B cell (primary cell): ENCODE measurements at places on chromosomes 11 and 22.

- H3K27me3 ChIP-seq: no peaks in the 10 kb centered on the region
- H3K4me3 ChIP-seq: no peak overlapping the region
Observed at GRCh38 chr11:22177186-22177585, 15.7 kb upstream of the ANO5 start.

DNA sequence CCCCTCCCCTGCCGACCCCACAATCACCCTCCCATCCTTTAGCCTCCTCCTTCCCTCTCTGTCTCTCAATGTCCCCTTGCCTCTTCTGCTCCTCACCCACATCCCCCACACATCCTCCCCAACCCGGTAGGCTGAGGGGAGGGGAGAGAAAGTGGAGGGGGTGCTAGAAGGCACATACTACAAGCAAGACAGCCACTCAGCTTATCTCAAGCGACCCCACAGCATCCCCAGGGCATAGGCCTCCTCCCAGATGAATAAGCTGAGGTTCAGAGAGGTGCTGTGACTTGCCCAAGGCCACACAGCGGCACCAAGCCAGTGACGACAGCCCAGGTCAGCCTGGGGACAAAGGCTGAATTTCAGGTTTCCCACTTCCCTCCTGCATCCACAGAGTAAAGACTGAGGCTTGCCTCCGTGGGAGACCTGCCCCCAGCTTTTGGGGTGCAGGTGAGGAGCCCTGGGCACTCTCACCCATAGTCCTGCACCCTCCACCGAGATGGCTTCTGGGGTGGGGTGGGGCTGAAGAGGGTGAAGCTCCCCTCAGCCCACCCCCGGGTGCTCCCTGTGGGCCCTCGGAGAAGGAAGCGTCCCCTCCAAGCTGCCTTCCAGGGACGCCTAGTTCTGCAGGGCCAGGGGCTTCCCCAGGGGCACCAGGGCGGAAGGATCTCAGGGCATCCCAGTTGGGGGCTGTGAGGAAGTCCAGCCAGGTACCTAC is 511 bp downstream of the RAC2 start:
- peak overlapping the region; percentile 86 for H3K27ac ChIP-seq
- no peak for DNase-seq
- peaks cover 75% of the 10 kb centered on the region for H3K4me1 ChIP-seq

GRCh38 chr11:117816846-117817367 is 7.6 kb downstream of the FXYD2 start:
- peak overlapping the region; percentile 2 for H3K4me3 ChIP-seq
- H3K27me3 ChIP-seq: no peaks in the 10 kb centered on the region
- H3K36me3 ChIP-seq: no peaks in the 10 kb centered on the region
- H3K27ac ChIP-seq: peak overlapping the region; percentile 14

- H3K36me3 ChIP-seq: no peaks in the 10 kb centered on the region
- H3K4me3 ChIP-seq: no peak overlapping the region
- no peaks in the 10 kb centered on the region for H3K4me1 ChIP-seq
- no peaks in the 10 kb centered on the region for H3K27me3 ChIP-seq
Observed at GRCh38 chr11:85787809-85788760, 22.9 kb downstream of the SYTL2 start.

- peaks cover 2% of the 10 kb centered on the region for H3K36me3 ChIP-seq
- peak; percentile 75 for DNase-seq
- no peak overlapping the region for H3K27ac ChIP-seq
- H3K27me3 ChIP-seq: no peaks in the 10 kb centered on the region
- no peak overlapping the region for H3K4me3 ChIP-seq
- H3K4me1 ChIP-seq: no peaks in the 10 kb centered on the region
Observed at GRCh38 chr11:44927174-44927661, 23.5 kb downstream of the TP53I11 start.

- DNase-seq: no peak
- H3K27ac ChIP-seq: no peak overlapping the region
- H3K4me1 ChIP-seq: peaks cover 23% of the 10 kb centered on the region
- H3K27me3 ChIP-seq: peaks cover 53% of the 10 kb centered on the region
- H3K36me3 ChIP-seq: no peaks in the 10 kb centered on the region
- H3K4me3 ChIP-seq: peak overlapping the region; percentile 37
Observed at GRCh38 chr22:45010532-45010900, 711 bp upstream of the PHF21B start.
